Cortex of kidney (tissue), 1 donor: ENCODE measurements at places on chromosomes 2 and 18.

GRCh38 chr2:95514718-95515117 is 30.2 kb upstream of the TRIM43B start:
- no peak for DNase-seq

DNA sequence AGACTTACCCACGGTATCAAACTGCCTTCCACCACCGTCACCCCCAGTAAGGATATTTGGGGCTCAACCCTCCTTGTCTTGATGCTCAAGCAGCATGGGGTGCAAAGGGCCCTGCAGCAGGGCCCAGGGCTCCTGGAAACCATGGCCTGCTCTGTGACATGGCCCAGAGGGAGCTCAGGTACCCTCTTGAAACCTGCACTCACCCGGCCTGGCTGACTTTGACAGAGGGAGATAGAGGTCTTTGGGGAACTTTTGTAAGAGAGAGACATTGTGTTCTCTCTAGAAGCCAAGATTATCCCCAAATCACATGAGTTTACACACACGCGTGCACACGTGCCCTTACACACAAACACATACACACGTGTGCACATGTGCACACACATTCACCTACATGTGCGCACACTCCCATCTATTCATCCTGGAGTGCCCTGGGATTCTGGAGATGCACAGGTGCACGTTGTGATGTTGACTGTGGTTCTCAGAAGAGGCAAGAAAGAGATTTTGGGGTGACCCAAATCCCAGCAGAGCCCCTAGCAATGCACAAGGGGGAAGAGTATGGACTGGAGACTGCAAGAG is 19.6 kb upstream of the KCNK3 start:
- DNase-seq = no peak

GRCh38 chr2:44016282-44016681 is 20.5 kb upstream of the LRPPRC start:
- no peak for DNase-seq

DNA sequence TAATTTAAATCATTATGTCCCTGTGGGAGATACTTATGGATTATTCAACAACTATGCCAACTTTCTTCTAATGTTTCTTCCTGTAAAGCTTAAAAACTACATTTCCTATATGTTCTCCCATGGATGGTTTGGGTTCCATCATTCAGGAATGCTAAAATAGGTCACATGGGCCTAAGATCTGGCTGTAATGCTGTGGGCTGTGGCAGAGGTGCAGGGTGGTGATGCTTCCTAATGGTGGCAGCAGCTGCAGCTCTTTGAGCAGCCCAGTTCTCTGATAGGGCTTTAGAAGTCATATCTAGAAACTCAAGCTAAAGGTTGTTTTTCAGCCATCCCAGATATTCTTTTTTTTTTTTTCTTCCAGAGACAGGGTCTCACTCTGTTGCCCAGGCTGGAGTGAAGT is 266.1 kb downstream of the ZNF385B start:
- no peak for DNase-seq

DNA sequence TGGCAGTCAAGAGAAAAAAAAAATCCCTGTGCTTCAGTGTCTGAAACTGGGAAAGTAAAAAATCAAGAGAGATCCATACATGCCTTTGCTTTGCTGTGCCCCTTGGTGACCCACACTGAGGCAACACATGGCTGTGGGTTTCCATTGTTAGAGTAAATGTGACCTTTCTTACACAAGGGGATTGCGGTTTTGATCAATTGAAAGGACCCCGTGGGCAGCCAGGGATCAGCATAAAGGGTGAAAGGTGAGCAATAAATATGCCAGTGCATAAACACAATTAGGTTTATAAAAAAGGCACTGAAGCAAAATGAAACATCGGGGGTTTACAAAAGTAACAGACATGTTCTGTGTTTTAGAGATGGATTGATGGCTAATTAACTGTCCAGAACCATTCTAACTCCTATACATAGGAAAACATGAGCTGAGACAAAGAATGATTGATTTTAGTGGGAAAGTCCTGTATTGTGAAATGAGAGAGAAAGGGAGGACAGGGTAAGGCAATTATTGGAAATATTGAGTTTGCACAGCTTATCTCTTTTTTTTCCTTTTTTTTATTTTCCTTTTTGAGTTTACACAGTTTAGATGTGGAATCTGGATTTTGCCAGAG is 40.7 kb upstream of the BBS5 start:
- DNase-seq = no peak

DNA sequence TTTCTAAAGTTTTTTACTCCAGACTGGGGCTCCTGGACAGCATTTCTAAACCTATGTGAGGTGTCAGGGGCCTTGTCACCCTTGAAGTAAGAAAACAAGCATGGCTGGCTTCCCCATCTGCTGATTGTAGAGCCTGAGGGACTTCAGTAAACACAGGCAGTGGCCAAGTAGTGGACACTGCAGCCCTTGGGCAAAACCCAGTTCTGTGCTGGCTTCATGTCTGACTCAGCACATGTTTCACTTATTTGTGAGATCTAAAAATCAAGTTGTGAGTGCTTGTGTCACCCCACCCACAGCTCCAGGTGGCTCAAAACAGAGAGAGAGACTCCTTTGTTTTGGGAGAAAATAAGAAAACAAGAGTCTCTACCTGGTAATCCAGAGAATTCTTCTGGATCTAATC is 660.3 kb upstream of the VRK2 start:
- no peak for DNase-seq

GRCh38 chr2:201644001-201644400 is 698 bp upstream of the TMEM237 start:
- no peak for DNase-seq

DNA sequence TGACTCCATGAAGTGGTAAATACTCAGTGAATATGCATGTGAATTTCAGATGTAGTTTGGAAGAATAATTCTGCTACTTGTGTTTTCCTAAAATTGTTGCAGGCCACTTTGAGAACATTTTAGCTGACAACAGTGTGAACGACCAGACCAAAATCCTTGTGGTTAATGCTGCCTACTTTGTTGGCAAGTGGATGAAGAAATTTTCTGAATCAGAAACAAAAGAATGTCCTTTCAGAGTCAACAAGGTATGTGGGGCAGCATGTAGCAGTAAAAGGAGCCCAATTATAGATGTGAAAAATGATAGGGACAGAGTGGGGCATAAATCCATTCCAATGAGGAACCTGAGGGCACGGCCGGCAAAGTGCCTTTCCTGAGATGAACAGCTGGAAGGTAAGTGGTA is 16.1 kb downstream of the SERPINB5 start:
- no peak for DNase-seq

DNA sequence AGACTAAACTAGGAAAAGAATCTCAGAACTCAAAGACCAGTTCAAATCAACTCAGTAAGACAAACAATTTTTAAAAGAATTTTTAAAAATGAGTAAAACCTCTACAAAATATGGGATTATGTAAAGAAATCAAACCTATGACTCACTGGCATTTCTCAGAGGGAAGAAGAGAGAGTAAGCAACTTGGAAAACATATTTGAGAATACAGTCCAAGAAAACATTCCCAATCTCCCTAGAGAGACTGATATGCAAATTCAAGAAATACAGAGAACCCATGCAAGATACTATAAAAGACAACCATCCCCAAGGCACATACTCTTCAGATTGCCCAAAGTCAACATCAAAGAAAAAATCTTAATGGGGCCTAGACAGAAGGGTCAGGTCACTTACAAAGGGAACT is 162.7 kb downstream of the WDPCP start:
- DNase-seq = no peak

DNA sequence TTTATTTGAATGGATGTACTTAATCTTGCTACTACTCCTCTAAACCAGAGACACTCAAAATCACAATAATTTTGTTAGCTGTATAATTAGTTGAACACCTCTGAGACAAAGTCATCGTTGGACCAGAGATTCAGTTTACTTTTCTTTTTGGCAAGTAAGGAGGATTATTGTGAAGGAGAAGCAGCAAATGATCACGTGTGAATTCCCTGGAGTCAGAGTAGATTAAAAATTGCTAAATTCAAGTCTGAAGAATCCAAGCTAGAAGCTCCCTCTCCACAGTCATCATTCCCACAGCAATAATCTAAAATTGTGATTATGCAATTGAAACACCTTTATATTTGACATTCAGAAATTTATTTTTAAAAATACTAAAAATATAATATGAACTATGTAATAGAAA is 484.4 kb downstream of the CMPK2 start:
- DNase-seq = no peak

DNA sequence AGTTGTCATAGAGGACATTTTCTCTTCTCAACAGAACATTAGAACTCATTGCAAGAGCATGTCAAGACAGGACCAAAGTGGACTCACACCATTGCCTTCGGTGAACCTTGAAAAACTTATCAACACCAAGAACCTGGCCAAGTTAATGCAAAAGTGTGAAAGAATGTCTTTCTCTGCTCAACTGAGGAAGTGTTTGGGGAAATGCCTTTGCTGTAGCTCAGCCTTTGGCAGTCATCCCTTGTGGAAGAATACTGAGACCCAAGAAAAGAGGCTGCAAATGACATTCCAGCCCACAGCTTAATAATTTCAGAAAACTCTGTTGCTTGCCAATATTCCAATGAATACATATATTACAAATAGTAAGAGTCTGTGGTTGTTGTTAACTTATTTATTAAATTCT is 728.8 kb upstream of the PIK3C3 start:
- no peak for DNase-seq

DNA sequence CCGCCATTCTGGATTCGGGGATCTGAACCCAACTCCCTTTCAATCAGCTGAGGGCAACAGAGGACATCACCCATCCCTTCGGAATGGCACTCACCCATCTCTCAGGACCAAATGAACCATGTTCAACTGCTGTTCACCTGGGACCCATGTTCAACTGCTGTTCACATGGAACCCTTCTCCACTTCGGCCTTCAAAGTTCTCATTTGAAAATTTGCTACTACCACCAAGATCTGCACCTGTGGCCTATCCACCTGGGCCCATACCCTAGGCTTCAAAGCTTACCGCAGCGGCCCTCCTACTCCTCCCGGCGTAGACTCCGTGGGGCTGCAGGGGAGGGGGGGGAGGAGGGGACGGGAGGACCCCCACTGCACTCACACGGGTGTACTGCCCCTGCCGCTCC is 119.2 kb upstream of the ANKRD30BL start:
- no peak for DNase-seq

- no peak for DNase-seq
Measured at GRCh38 chr2:40452786-40453185, 896 bp upstream of the SLC8A1 start.

DNA sequence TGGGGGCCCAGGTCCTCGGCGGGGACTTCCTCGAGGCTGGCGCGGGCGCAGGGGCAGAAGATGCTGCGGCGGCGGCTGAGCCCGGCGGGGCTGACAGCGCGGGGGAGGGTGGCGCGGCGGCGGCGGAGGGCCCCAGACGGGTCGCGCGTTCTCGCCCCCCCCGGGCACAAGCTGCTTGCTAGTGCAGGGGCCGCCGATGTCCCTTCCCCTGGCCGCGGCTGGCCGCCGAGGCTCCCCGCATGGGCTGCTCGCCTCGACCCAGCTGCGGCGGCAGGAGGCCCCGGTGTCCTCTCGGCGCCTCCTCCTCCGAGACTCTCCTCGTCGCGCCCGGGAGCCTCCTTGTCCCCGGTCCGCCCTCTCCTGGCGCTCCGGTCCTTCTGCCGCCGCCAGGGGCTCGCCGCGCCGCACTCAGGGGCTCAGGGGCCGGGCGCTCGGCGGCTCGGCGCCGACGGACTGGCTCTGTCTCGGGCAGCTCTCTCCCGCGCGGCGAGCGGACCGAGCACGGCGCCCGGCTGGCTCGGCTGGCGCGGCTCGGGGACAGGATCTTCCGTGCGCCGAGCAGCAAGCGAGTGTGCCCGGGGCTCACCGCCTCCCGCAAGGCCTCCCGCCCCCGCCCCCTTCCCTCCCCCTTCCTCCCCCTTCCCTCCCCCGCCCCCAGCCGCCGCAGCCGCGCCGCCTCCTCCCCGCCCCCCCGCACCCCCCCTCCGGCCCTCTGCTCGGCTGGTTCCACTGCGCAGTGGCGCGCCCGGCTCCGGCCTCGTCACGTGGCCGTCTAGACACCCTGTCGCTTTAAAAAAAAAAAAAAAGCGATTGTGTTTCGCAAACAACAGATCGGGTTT is 902 bp upstream of the SMAD7 start:
- DNase-seq = peak; percentile 8
